ENCODE measurements at places on chromosomes 6 and 20.
A peak's percentile ranks its signal among the peaks of the same experiment; 100 is the strongest.

- DNase-seq = no peak
Measured at GRCh38 chr20:62943396-62943795, 5.4 kb downstream of the GID8 start.

- no peak for DNase-seq
Measured at GRCh38 chr6:57242505-57242904, 20.4 kb upstream of the RAB23 start.

GRCh38 chr6:103729658-103730057, 1130.1 kb downstream of the HACE1 start:
- DNase-seq = no peak

DNA sequence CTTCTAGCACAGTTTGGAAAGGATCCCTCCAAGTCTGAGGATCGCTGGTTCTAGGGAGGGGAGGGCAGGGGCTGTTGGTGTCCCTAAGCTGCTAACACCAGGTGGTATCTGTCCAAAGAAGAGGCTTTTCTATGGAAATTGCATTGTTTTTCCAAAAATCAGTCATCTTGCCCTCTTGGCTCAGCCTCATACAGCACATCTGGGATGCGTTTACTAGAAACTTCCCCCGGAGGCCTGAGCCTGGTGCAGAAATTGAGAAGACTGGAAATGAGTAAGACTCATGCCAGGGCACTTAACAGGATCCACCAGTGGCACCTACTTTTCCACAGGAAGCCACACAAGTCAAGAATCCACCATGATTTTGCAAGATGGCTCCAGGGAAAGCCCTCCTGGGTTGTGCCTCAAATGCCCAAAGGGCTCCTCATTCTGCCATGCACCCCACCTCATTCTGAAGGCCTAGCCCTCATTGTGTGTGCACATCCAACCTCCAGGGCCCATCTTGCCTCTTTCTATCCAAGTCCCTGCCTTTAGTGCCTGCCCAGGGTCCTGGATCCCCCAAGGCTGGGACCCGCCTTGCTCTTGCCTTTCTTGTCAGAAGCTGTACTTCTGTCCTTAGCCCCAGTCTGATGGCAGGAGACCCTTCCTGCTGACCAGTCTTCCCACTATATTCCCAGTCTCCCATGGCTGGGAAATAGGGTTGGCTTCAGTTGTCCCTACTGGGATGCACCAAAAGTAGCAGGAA, 97.6 kb downstream of the MRPL14 start:
- no peak for DNase-seq

- no peak for DNase-seq
Measured at GRCh38 chr6:68559070-68559469, 76.0 kb upstream of the ADGRB3 start.

GRCh38 chr20:13286052-13286451, 65.0 kb downstream of the ISM1 start:
- DNase-seq = no peak

DNA sequence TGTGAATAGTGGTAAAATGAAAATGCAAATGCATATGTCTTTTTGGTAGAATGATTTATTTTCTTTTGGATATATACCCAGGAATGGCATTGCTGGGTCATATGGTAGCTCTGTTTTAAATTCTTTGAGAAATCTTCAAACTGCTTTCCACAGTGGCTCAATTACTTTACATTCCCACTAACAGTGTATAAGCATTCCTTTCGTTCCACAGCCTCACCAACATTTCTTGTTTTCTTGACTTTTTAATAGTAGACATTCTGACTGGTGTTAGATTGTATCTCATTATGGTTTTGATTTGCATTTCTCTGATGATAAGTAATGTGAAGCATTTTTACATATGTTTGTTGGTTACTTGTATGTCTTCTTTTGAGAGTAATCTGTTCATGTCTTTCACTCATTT, 144.0 kb downstream of the SIM1 start:
- no peak for DNase-seq

- DNase-seq = no peak
Measured at GRCh38 chr20:47355489-47356219, 845 bp downstream of the ZMYND8 start.

- DNase-seq = no peak
Measured at GRCh38 chr6:73694711-73695411, 1.1 kb upstream of the CD109 start.

- no peak for DNase-seq
Measured at GRCh38 chr6:137764464-137764863, 102.6 kb upstream of the TNFAIP3 start.

GRCh38 chr6:83221276-83221675, 28.1 kb downstream of the RWDD2A start:
- no peak for DNase-seq

DNA sequence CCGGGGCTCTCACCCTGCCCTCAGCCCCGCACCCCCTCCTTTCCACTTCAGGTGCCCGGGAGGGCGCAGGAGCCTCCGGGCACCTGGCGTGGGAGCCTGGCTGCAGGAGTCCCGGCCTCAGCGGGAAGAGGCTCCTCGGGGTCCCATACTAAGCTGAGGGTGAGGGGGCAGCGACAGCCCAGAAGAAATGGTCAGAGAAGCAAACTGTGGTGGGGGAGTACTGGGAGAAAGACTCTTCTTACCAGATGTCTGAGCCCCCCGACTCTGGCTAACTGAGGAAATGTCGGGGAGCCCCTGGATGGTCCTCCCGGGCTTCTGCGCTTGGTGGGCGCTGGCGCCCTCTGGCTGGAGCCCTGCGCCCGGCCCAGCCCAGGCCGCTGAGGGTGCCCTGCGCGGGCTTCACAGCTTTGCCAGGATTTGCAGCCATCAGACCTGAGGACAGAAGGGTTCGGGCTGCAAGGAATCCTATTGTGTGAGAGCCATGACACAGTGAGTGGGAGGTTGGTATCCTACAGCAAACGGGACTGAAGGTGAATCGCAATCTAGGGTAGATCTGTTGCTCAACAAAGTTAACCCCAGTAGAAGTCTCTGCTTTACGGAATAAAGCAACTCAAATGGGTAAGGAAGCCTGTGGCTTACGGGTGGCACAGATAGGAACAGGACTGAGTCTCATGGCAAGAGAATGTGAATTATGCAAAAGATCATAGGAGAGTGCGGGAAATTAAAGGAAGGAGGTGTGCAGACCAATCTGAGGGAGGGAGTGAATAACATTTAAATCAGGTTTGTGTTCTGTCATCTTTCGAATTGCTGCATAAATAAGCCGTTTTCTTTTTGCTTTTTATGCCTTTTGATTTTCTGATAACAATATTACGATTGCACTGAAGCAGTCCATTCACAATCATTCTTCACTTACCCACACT, 639 bp upstream of the RCAN2 start:
- no peak for DNase-seq

GRCh38 chr20:50276119-50277063, 85.8 kb downstream of the CEBPB start:
- DNase-seq = no peak

GRCh38 chr20:50930139-50930975, 880 bp downstream of the ADNP start:
- DNase-seq = no peak

DNA sequence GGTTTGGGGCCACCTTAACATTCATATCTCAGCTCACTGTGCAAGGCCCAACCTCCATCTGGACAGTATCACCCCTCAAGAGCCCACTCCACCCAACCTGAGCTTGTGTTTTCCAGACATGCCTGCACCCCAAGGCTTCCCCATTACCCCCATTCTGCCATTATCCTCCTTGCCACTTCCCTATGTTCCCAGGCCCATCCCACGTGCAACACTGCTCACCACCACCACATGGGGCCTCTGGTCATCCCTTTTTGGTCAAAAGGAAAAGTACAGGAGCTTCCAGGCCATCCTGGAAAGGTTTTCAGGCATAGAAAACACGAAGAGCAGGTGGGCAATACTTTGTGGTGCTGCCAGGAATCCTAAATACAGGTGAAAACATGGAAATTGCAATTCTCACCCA, 140.3 kb downstream of the SYNDIG1 start:
- DNase-seq = no peak

DNA sequence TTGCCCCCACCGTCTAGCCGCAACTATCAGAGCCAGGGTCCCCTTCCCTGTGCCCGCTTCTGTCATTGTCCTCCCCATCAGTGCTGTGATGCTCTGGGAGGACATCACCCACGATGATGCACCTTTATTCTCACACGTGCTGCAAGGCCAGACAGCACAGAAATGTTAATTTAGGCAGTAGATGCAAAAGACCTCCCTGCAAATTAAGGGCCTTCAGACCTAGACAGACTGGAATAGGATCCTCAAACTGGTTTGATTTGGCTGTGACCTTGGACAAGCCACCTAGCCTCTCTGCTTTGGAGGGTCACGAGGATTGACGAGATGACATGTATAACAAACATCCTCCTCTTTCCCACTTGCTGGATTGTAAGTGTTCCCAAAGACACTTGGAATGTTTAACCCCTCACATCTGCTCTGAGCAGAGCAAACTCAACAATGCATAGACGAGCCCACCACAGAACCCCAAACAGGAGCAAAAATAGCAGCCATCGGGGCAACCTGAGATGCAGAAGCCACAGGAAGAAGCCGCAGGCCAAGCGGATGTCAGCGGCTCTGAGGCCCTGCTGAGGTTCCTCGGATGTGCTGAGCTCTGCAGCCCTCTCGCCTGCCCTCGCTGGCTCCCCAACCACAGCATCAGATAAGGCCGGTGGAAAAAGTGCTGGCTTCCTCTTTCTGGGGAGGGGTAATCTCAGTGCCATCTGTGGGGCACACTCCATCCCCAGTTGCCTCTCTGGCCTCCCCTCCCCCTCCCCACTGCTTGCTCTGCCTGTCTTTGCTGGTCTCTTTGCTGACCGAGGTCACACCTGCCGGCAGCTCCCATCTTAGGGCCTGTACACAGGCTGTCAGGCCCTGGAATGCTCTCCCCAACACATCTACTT, 35.3 kb downstream of the TOX2 start:
- DNase-seq = peak; percentile 43

GRCh38 chr6:105537981-105538578, 135.2 kb upstream of the PREP start:
- no peak for DNase-seq

- no peak for DNase-seq
Measured at GRCh38 chr6:7171119-7171518, 63.4 kb downstream of the RREB1 start.

DNA sequence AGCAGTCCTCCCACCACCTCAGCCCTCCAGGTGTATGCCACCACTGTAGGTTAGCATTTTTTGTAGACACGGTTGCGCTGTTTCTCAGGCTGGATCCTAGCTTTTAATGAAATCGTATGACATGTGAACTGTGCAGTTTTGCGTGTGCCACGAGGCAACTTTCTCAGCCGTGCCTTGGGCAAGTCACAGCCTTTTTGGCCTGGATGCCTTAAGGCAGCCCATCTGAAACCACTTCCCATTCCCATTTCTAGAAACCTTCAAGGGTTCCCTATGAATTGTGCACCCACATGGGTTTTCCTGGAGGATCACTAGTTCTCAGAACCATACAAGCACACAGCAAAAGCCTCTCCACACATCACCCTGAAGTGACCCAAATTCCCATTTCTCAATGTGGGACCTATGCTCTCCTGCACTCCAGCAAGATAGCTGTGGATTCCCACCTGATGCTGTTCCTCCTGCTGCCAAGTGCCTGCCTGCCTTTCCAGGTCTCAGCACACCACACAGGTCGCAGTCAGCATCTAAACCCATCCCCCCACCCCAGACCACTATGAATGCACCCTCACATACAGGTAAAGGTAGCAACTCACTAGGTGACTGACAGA, 28.9 kb downstream of the SNX5 start:
- no peak for DNase-seq

GRCh38 chr6:38774929-38775707, 60.0 kb downstream of the DNAH8 start:
- no peak for DNase-seq

- DNase-seq = no peak
Measured at GRCh38 chr6:146543940-146544615, 445 bp downstream of the RAB32 start.

- no peak for DNase-seq
Measured at GRCh38 chr6:43276577-43277305, 21.3 kb upstream of the SLC22A7 start.

- no peak for DNase-seq
Measured at GRCh38 chr6:34308483-34308882, 59.7 kb upstream of the SMIM29 start.

DNA sequence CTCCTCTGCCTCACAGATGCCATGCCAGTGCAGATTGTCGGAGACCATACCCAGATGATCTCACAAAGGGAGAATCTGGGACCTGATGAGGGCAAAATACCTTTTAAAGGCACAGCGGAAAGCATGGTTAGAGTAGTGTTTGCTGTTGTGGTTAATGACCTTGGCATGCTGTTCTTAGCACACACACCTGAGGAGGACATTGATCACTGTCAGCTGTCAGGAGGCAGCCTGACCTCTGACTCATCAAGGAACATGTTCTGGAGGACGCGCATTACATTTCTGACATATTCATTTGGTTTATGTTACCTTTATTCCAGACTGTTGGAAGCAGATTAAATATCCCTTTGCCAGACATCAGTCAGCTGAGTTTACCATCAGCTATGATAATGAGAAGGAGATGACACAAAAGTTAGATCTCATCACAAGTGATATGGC, 57.1 kb downstream of the GOPC start:
- no peak for DNase-seq

DNA sequence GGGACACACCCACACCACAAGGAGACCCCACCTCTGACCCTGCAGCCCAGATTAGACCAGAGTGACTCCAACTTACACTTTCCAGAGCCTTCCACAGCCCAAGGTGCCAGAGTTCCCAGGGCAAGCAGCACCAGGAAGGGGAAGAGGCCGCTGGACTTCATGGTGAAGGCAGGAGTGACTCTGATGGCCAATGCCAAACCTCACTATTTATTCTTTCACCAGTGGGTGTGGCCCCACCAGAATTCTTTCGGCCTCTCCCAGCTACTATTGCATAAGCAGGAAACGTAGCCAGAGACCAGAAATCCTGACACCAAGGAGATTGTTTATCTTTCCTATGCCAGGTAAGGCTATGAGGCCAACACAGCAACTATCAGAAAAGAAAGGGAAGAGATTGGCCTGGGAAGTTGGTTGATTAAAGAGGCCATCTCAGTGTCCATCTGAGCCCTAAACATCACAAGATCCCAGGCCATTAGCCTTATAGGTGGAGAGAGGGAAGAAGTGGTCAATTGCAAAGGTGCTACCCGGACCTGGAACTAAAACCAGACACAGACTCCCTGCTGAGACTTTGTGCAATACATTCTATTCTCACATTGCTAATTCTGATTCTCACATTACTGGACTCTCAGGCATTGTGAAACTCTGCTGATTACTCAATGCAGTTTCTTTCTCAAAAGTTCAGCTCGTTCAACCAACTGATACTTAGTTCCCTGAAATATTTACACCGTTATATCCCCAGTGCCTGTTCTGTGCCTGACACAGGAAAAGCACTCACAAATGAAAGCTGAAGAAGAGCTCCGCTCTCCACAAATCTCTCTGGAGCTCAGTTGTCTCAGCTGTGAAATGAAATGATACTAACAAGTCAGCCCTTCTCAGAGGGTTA, at the start of gene SLPI:
SLPI (minus strand) TSS at position 182 of the 880 bp plus-strand sequence; CDS start at position 161, 21 bp downstream.
- DNase-seq = no peak

DNA sequence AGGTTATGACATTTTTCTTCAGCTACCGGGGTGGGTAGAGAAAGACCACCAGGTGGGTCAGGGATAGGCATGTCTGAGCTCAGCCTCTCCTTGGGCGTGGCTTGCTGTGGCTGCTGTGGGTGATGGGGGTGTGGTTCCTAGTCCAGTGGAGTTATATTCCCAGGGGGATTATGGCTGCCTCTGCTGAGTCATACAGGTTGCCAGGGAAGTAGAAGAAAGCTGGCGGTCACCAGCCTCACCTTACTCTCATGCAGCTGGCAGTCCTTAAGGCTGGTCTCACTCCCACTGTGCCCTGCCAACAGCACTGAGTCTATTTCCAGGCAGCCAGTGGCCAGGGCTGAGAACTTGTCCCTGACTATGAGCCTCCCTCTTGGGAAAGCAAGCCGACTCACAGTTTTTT, 130.0 kb downstream of the SCP2D1 start:
- no peak for DNase-seq
